ENCODE measurements at places on chromosomes 4 and X. TPM values are rescaled to one million over a fixed set of nuclear protein-coding genes. Genes with fewer than 3 reads are reported as not detected.

The CXorf49 gene
- polyA plus RNA-seq = not detected

The CCDC110 gene
- polyA plus RNA-seq = not detected

The GYG2 gene
- polyA plus RNA-seq = not detected

The C4orf50 gene
- polyA plus RNA-seq = not detected

The MFAP3L gene
- 0.47 TPM for polyA plus RNA-seq

The RADX gene
- 4.1 TPM for polyA plus RNA-seq

The FDCSP gene
- not detected for polyA plus RNA-seq

The TKTL2 gene
- polyA plus RNA-seq = not detected

The JAKMIP1 gene
- polyA plus RNA-seq = not detected

The SEPTIN6 gene
- 189 TPM for polyA plus RNA-seq

The SSX1 gene
- not detected for polyA plus RNA-seq

The PFKFB1 gene
- polyA plus RNA-seq = not detected

The UGT8 gene
- 11.6 TPM for polyA plus RNA-seq

The SPON2 gene
- 4.1 TPM for polyA plus RNA-seq

The LAS1L gene
- 51.9 TPM for polyA plus RNA-seq

The TMPRSS11B gene
- not detected for polyA plus RNA-seq

The INTU gene
- not detected for polyA plus RNA-seq

The VCX2 gene
- not detected for polyA plus RNA-seq

The RASGEF1B gene
- 49.4 TPM for polyA plus RNA-seq

The TEX11 gene
- not detected for polyA plus RNA-seq

The SLITRK4 gene
- not detected for polyA plus RNA-seq

The NLRP2B gene
- not detected for polyA plus RNA-seq

The BTC gene
- polyA plus RNA-seq = not detected

The PPP1R2C gene
- polyA plus RNA-seq = not detected

The REPS2 gene
- polyA plus RNA-seq = 2.2 TPM

The LEF1 gene
- 6.0 TPM for polyA plus RNA-seq

The NRK gene
- not detected for polyA plus RNA-seq

The PRSS12 gene
- 0.05 TPM for polyA plus RNA-seq

The ATP1B4 gene
- polyA plus RNA-seq = not detected

The RBM47 gene
- polyA plus RNA-seq = not detected
